ENCODE measurements at places on chromosomes 2 and 18.

- no peak overlapping the region for H3K4me3 ChIP-seq
- H3K4me1 ChIP-seq, result no peaks in the 10 kb centered on the region
- peaks cover 2% of the 10 kb centered on the region for H3K36me3 ChIP-seq
- H3K27me3 ChIP-seq, result no peaks in the 10 kb centered on the region
Measured at GRCh38 chr2:232139171-232139594, 177.7 kb downstream of the DIS3L2 start.

DNA sequence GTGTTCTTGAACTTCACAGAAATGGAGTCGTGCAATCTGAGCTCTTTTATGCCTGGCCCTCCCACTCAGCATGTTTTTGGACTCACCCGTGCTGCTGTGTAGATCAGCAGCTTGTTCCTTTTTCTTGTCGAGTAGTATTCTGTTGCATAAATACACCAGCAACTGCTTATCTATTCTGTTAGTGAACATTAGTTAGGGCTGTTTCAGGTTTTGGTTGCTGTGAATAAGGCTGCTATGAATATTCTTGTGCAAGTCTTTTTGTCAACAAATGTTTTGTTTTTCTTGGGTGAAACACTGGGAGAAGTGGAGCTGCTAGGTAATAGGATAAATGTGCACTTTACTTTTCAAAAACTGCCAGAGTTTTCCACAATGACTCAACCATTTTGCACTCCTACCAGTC is 15.3 kb upstream of the CIDEA start:
- no peaks in the 10 kb centered on the region for H3K36me3 ChIP-seq
- DNase-seq, result no peak
- H3K4me1 ChIP-seq, result peaks cover 16% of the 10 kb centered on the region
- H3K4me3 ChIP-seq, result no peak overlapping the region

DNA sequence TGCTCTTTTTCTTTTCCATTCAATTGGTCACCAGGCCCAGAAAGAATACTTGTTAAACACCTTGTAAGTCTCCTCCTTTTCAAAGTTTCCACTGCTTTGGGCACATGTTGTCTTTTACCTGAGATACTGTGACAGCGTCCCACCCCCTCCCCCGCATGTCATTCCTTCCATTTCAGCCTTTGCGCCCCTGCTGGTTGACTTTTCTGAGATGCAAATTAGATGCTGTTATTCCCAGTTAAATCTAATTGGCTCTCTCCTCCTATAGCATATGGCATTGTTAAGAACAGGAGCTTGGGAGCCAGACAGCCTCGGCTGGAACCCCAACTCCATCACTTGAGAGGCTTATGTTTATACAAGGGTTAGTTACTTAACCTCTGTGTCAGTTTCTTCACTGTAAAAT is 80.3 kb upstream of the GAREM1 start:
- H3K36me3 ChIP-seq, result no peaks in the 10 kb centered on the region
- peaks cover 10% of the 10 kb centered on the region for H3K27me3 ChIP-seq
- no peak for DNase-seq
- H3K4me1 ChIP-seq, result no peaks in the 10 kb centered on the region
- no peak overlapping the region for H3K27ac ChIP-seq

GRCh38 chr2:219598308-219599078 is 836 bp downstream of the STK11IP start:
- peak overlapping the region; percentile 100 for H3K27ac ChIP-seq
- DNase-seq, result no peak
- peaks cover 15% of the 10 kb centered on the region for H3K36me3 ChIP-seq
- peaks cover 40% of the 10 kb centered on the region for H3K4me1 ChIP-seq
- H3K4me3 ChIP-seq, result peak overlapping the region; percentile 98

DNA sequence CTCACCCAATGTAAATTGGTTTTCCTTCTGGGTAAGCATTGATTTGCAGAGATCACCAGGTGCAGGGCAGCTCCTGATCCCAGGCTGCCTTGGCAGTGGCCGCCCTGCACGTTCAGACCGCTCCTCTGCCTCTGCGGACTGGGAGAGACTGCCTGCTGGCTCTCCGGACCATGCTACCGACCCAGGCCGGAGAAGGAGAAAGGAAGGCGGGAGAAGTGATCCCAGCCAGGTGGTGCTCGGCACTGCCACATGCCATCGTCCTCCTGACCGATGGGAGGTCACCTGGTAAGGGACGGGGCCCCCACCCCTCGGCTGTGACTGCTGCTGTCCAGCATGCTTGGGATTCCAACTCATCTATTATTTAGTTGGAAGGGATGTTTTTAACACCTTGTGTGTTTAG is 108.1 kb upstream of the POU3F3 start:
- H3K27me3 ChIP-seq, result peaks cover 14% of the 10 kb centered on the region
- H3K4me3 ChIP-seq, result no peak overlapping the region
- H3K36me3 ChIP-seq, result no peaks in the 10 kb centered on the region
- peak; percentile 56 for DNase-seq

GRCh38 chr2:215269397-215270117 is 42.3 kb upstream of the ATIC start:
- H3K27ac ChIP-seq, result no peak overlapping the region
- peak overlapping the region; percentile 33 for H3K4me3 ChIP-seq
- no peak for DNase-seq
- H3K4me1 ChIP-seq, result peaks cover 7% of the 10 kb centered on the region

DNA sequence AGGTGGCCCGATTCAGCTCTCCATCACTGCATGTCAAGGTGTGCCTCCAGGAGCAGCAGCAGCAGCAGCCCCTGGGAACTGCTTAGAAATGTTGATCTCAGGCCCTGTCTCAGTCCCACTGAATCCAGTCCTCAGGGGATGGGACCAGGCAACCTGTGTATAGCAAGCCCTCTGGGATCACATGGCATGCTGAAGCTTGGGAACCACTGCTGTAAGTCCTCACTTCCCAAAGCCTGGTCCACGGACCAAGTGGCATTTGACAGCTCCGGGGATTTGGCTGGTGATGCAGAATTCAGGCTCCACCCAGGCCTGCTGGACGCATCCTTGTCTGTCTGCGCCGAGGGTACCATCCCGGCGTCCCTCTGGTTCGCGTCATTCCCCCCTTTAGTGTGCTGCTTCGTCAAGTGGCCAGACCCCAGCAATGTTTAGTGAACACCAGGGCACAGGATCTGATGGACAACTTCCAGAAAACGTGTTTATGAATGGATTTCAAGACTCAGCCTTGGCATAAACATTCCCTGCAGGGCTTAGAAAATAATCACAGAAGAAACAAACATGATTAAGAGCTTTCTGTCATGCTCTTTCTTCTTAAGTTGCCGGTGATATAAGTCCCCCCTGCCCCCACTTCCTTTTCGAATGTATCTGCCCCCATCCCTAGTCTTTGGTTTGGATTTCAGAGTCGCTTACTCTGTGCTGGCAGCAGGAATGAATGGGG is 234.0 kb downstream of the GBX2 start:
- no peak overlapping the region for H3K27ac ChIP-seq
- H3K27me3 ChIP-seq, result no peaks in the 10 kb centered on the region
- H3K4me3 ChIP-seq, result no peak overlapping the region
- no peak for DNase-seq

GRCh38 chr2:138601458-138602165 is 100.0 kb downstream of the SPOPL start:
- no peak overlapping the region for H3K27ac ChIP-seq
- DNase-seq, result no peak
- H3K4me1 ChIP-seq, result no peaks in the 10 kb centered on the region
- H3K4me3 ChIP-seq, result no peak overlapping the region

DNA sequence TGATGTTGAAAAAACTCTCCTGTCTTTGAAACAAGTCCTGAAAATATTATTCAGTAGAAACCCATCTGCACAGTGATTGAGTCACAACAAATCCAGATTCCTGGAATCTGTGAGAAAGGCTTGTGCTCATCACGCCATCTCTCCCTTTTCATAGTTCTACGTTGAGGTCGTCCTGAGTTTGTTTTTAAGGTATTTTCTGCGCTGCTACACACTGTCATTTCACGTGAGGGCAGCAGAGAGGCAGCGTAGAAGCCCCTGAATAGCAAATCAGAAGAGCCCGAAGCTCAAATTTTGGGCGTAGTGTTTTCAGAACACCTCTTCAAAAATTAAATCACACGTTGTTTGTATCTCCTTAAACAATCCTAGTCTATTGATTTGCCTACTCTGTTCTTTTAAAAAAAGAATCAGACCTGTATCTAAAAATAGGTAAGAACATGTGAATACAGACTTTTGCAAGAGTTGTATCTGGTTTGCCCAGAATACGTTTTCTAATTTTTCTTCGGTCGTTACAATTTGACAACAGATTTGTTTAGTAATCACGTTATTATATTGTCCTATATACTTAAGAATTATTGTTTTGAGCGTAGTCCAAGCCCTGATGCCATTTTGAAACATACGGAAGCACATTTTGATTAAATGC is 61.6 kb upstream of the SLC38A11 start:
- peaks cover 24% of the 10 kb centered on the region for H3K27me3 ChIP-seq
- H3K36me3 ChIP-seq, result no peaks in the 10 kb centered on the region
- no peak overlapping the region for H3K27ac ChIP-seq
- no peak overlapping the region for H3K4me3 ChIP-seq
- no peak for DNase-seq

- no peaks in the 10 kb centered on the region for H3K4me1 ChIP-seq
- no peaks in the 10 kb centered on the region for H3K27me3 ChIP-seq
- no peaks in the 10 kb centered on the region for H3K36me3 ChIP-seq
Measured at GRCh38 chr18:58831606-58832005, 33.1 kb upstream of the ZNF532 start.

- H3K4me3 ChIP-seq, result peak overlapping the region; percentile 77
- H3K27ac ChIP-seq, result no peak overlapping the region
- peaks cover 12% of the 10 kb centered on the region for H3K4me1 ChIP-seq
- no peaks in the 10 kb centered on the region for H3K36me3 ChIP-seq
Measured at GRCh38 chr2:172736424-172737174, 954 bp downstream of the RAPGEF4 start.

DNA sequence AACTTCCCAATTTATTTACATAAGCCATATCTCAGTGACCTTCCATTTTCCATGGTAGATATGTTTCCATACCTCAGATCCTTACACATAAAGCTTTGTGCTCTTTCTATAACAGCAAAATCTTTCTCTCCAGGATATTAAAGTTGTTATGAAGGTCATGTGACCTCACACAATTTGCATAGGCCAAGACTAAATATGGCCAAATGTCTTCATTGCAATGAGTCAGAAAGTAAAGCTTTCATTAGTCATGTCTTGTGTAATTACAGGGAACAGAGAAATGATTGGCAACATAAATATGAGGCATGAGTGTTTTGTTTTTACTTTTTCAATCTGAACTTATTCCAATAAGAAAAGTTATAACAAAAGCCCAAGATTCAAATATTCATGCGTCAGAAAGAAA is 243.5 kb downstream of the ASXL3 start:
- no peak overlapping the region for H3K4me3 ChIP-seq
- no peak for DNase-seq
- H3K27me3 ChIP-seq, result no peaks in the 10 kb centered on the region
- peak overlapping the region; percentile 32 for H3K27ac ChIP-seq
- H3K4me1 ChIP-seq, result peaks cover 19% of the 10 kb centered on the region
- H3K36me3 ChIP-seq, result no peaks in the 10 kb centered on the region

DNA sequence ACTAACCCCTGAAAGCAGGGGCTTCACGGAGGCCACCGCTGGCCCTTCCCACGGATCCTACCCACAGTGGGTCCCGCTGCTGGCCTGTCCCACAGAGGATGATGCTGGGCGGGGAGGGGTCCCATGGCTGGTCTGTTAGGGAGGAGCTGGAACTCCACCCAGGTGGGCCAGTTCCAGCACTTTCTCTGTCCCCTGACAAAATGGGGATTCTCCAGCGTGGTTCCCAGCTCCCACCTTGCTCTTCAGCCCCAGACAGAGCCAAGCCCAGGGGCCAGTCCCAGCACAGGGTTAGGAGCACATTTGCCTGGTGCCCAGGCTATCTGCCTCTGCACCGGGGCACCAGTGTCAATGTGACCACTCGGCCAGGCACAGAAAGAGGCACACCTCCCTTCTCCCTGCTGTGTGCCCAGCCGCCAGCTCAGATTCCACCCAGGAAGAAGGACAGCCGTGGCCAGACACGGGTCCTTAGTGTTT is 50.0 kb downstream of the ANKMY1 start:
- H3K27ac ChIP-seq, result no peak overlapping the region
- peaks cover 17% of the 10 kb centered on the region for H3K36me3 ChIP-seq
- no peaks in the 10 kb centered on the region for H3K4me1 ChIP-seq
- H3K4me3 ChIP-seq, result no peak overlapping the region

DNA sequence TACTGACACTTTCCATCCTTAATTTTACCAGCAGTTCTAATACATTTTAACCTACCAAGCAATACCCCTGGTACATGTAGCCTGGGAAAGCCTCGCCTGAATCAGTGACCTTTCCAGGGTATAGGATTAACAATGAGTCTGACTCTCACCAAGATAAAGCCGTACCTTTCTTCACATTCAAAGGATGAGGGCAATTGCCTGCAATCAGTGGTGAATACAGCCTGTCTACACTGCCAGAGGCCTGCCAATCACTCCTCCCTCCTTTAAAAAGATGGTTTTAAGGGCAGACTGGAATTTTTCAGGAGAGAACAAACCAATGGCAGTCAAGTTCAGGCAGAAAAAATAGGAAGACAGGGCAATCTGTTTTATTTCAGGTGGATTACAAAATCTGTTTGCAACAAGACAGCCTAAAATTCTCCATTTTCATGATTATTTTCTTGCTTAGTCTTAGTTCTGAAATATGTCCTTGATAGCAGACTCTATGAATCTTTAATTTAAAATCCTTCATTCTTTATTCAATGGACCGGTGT is 4.8 kb downstream of the EPHA4 start:
- peaks cover 26% of the 10 kb centered on the region for H3K4me1 ChIP-seq
- no peak overlapping the region for H3K4me3 ChIP-seq
- H3K27ac ChIP-seq, result no peak overlapping the region
- H3K36me3 ChIP-seq, result peaks cover 9% of the 10 kb centered on the region

GRCh38 chr2:65079017-65079416 is 22.8 kb downstream of the CEP68 start:
- H3K36me3 ChIP-seq, result peaks cover 33% of the 10 kb centered on the region
- H3K27me3 ChIP-seq, result no peaks in the 10 kb centered on the region
- peaks cover 24% of the 10 kb centered on the region for H3K4me1 ChIP-seq
- DNase-seq, result no peak
- H3K4me3 ChIP-seq, result no peak overlapping the region

DNA sequence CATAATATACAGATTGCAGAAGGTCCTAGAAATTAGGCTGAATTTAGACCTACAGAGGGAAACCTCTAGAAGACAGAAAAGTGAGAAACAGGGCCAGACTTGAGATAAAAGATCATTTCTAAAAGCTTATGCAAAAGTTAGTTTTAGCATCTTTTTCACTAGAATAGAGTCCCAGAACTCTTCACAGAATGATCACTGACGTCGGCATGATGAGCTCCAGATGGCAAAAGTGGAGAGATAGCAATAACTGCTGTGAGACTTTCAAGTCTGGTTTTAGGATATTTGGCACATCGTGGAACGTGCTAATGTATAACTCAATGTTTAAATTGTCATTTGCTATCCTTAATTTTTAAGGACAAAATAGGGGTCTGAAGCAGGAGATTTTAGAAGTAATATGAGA is 1050.7 kb upstream of the CELF4 start:
- no peak overlapping the region for H3K4me3 ChIP-seq
- H3K27me3 ChIP-seq, result no peaks in the 10 kb centered on the region
- no peak overlapping the region for H3K27ac ChIP-seq
- DNase-seq, result no peak
- no peaks in the 10 kb centered on the region for H3K36me3 ChIP-seq
- H3K4me1 ChIP-seq, result no peaks in the 10 kb centered on the region

GRCh38 chr2:7825591-7826312 is 856.1 kb upstream of the ID2 start:
- H3K4me3 ChIP-seq, result no peak overlapping the region
- no peaks in the 10 kb centered on the region for H3K36me3 ChIP-seq
- H3K27me3 ChIP-seq, result no peaks in the 10 kb centered on the region
- H3K27ac ChIP-seq, result no peak overlapping the region

GRCh38 chr2:158487419-158487818 is 30.7 kb downstream of the PKP4 start:
- no peak overlapping the region for H3K4me3 ChIP-seq
- H3K27ac ChIP-seq, result peak overlapping the region; percentile 83
- H3K36me3 ChIP-seq, result peaks cover 8% of the 10 kb centered on the region
- peaks cover 71% of the 10 kb centered on the region for H3K4me1 ChIP-seq
- DNase-seq, result no peak

Data from osteocyte (in vitro differentiated cells).